ENCODE measurements at places on chromosomes 2 and 18.

DNA sequence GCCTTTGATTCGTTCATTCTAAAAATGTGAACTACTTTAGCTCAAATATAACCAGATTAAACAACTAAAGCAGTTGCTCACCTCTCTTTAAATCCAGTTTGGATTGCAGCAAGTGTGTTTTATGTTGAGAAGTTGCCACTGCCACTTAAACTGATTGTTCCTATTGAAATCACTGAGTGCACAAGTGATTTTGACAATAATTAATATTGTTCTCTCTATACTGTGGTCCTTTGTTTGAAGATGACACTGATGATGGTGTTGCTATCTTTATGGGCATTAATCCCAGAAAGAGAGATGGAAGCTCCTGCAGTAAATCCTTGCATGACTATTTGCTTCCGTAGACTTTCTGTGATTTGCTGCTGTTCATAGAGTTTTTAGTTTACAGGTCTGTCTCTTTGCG is 251.4 kb upstream of the ZEB2 start:
- DNase-seq = no peak

- DNase-seq = no peak
Measured at GRCh38 chr2:189276277-189276676, 96.7 kb upstream of the COL5A2 start.

DNA sequence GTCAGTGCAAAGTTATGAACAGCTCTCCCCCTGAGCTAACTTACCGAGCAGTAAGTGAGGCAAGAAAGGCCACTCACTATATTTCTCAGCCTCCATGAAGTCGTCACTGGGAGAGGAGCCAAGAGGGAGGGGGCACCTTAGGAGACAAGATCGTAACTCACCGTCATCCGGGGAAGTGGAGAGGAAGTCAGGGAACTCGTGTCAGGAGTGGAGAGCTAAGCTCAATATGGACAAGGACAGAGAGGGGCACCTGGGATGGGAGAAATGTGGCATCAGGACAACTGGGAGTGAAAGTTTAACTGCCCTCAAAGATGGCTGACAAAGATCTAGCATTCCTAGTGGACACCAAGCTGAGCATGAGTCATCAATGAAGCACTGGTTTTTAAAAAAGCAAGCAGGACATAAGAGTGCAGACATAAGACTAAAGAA is 37.1 kb downstream of the BCL11A start:
- DNase-seq = no peak

DNA sequence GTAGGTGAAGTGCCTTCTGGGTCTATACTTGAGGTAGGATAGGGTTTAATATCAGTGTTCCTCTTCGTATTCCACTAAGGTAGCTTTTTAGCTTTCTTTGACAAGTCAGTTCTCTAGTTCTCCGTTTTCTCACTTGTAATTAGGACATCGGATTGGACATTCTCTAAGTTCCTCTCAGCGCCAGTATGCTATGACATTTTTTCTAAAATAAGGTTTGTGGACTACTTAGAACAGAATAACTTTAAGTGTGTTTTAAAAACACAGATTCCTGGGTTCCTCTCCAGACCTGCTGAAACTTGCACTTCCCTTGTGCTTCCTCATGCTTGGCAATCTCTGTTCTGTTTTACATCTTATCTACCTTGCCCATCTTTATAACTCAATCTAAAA is 69.3 kb upstream of the YWHAQ start:
- no peak for DNase-seq

DNA sequence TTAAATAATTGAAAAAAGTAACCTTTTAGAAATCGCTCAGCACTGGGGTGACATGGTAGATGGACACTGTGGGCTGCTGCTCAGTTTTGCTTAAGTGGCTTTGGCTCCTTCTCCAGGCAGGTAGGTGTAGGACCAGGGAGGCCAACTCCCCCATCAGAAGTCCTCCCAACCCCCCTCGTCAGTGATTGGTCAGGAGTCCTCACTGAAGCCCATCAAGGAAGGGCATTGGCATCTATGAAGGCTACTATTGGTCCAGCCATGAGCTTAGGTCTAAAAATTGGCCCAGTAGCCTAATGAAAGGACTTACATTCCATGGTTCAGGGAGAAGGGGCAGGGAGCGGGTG is 34.7 kb downstream of the ST3GAL5 start:
- no peak for DNase-seq

GRCh38 chr18:64100116-64100922 is 48.6 kb downstream of the LINC00305 start:
- DNase-seq = no peak

DNA sequence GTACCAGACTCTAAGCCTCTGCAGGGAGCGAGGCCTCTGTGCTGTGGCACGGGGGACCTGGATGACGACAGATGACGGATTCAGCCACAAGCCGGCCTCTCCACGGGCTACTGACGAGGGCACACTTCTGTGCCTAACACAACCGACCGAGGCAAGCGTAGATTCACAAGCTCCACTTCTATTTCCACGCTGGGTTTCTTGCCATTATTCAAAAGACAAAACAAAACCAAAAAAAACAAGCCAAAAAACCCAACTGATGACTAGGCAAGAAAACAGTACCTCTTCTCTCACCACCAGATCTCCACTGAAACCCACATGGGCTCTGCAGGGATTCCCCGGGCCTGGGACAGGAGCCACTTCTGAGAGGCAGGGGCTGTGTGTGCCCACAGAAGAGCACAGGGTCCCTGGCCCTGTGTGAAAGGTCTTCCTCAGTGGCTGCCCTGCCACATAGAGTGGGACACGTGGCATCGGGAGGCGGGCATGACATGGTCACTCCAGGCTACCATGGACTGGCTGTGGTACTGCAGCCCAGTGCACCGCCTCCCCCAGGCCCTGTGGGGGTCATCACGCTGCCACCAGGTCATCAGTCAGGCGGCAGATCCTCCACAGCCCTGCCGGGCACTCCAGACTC is 254.7 kb downstream of the HDAC4 start:
- no peak for DNase-seq

GRCh38 chr2:100640431-100641124 is 77.8 kb downstream of the PDCL3 start:
- DNase-seq = no peak

All from left colon (tissue), 2 donors.